ENCODE measurements at places on chromosomes 13 and 19. TPM values are rescaled to one million over a fixed set of nuclear protein-coding genes. Genes with fewer than 3 reads are reported as not detected.
A peak's percentile ranks its signal among the peaks of the same experiment; 100 is the strongest.

FFAR2 gene
- total RNA-seq = 0.27 TPM

- DNase-seq = no peak
These were observed 11.3 kb upstream of the CELF5 start for GRCh38 chr19:3213159-3213558.

DNA sequence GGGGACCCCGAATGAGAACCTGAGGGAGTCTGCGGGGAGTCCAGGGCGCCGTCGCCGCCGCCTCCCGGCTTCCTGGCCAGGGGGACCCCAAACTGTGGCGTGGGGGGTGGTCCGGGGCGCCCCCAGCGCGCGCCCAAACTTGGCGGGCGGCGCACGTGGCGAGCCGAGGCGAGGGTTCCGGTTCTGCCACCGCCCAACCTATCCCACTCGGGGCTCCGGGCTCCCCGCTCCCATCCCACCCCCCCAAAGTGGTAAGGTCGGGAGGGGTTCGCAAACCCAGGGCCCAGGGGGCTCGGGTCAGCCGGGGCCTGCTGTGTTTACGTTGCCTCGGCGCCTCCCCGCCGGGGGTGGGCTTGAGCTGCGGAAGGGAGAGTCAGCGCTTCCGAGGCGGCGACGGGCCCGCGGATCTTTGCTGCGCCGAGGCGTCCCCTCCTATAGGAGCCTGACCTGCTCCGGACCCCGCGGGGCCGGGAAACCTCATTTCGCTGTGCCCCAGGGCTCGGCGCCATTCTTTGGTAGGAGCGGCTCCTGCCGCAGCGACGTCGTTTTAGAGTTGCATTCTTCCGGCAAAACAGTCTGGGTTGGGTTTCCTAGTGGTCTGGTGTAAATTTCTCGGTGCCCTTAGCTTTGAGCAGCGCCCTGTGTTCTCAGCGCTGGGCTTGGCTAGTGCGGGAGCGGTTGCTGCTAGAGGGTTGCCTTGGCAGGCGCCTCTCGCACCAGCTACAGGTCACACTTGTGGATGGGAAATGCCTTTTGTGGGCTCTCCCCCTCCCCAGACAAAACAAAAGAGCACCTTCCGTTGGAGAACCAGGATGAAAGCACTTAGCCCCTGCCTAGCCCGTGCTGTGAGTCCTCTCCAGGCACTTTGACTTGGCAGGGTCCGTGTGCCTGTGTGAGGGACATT, 1.2 kb downstream of the DAZAP1 start:
- peak; percentile 59 for DNase-seq

GIPC3 gene
- 1.6 TPM for total RNA-seq

DNA sequence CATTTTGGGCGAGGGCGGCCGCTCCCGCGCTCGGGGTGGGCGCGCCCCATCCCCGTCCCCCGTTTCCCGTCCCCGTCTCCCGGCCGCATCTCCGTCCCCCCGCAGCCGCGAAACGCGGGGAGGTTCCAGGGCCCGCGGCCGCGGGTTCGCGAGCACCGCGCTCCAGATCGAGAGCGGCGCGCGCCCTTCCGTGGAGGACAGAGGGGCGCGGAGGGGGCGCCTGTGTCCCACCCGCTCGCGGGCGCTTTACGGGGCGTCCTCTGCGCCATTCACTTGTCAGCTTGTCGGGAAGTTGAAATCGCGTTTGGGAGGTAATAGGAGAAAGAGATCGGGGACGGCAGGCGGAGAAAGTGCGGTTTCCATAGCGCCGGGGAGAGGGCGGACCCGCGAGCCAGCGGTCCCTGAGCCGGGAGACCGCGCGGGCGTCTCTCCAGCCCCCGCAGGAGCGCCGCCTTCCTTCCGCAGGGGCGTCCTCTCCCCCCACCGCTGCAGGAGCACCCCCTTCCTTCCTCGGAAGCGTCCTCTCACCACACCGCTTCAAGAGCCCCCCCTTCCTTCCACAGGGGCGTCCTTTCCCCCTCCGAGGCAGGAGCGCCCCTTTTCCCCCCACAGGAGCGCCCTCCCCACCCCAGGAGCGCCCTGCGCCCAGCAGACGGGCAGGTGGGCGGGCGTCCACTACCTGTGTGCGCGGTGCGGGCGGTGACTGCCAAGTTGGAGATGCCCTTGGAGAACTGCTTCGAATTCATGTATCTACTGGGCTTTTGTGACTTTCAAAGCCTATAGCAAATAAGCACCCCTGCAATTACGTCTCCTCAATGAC, 962 bp upstream of the IRS2 start:
- DNase-seq = peak; percentile 40

GRCh38 chr19:7223429-7223828, 70.8 kb downstream of the INSR start:
- DNase-seq = no peak

DNA sequence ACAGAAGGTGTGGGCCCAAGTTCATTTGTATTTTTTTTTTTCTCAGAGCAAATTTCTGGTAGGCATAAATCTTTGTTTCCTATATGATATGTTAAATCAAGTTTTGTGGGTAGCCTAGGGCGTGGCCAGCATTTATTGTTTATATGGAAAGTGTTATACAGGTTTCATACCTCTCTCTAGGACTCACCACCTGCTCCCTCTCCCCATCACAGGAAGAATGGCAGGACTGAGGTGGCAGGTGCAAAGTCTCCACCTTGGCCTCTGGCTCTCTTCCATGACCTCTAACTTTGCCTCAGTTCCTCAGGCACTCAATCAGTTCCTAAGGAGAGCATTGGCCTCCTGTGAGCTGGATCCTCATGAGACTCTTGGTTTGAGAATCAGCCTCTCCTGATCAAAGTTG, 172.3 kb upstream of the TSC22D1 start:
- DNase-seq = no peak

- DNase-seq = peak; percentile 26
These were observed 47.4 kb downstream of the MTUS2 start for GRCh38 chr13:28867564-28867963.

DNA sequence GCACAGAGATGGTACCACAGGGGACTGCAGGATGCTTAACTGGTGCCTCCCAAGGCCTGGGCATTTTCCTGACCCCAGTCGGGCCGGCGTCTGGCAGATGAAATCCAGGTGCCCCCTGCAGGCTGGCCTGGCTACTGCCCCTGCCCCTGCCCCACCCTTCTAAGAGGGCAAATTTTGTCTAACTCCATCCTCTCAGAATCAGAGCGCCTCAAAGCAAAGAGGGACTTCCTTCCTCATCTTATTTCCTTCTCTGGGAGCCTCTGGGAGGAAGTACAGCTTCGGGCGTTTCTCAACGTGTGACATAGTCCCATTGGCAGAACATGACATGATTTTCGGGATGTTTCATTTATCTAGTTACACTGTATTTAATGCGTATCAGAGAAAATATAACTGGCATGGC, 2.7 kb downstream of the PRKACA start:
- peak; percentile 67 for DNase-seq

DNA sequence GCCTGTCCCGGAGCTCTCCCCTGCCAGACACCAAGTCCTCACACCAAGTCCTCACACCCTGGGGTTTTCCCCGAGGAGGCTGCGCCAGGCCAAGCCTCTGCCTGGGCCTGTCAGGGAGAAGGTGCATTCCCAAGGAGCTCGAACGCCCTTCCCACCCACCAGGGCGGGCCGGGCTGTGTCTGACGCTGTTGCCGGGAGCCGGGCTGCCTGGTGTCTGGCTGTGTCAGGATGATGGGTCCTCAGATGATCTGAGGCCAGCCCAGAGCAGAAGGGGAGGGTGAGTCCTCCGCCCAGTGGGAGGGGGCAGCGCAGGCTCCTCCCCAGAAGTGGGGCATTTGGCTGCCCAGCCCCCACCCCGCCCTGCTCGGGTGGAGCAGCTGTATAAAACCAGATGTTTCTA, 2.3 kb upstream of the HAS1 start:
- peak; percentile 50 for DNase-seq

DNA sequence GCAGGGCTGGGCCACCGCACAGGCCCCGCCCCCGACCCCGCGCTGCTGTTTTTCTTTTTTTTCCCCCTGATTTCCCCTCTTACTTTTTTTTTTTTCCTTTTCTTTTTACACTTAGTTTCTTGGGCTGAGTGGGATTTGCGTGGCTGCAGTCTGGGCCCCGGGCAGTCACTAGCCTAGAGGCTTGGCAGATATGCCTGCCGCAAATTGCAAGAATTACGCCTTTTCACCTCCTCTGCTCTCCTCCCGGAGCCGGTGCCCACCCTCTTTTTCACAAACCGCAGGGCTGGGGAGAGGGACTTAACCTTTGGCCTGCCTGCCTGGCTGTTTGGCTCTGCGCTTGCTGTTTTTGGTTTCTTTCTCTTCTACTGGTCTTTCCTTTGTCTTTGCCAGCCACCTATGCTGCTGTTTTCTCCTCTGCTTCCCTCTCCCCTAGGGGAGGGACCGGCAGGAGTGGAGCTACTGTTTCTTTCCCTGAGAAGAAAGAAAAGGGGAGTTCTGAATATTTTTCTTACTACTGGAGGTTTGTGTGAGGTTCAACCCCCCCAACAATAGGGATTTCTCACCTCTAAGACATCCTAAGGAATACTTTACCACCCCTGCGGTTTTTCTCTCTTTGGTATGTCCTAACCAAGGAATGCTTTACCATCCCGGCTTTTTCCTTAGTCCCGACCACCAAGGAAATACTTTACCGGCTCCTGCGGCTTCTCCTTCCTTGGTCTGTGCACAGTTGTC, 11.0 kb downstream of the ZNF552 start:
- DNase-seq = no peak

NLRP11 gene
- not detected for total RNA-seq

DNA sequence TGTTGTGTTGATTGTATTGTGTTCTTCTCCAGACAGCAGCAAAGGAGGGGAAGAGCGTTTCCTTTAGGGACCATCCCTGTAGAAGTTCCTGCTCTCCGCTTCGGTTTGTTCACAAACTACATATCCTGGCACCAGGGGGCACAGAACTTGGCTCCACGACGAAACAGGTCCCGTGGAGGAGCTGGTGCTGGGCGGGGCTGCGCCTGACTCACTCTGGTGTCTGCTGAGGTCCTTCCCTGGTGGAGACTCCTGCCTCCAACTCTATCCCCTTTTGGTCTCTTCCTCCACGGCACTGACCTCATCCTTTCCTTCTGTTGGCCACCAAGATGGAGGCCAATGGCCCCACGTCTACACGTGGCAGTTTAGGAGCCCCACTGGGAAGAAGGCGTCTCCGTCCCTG, 14.7 kb downstream of the TMPRSS9 start:
- DNase-seq = no peak

DNA sequence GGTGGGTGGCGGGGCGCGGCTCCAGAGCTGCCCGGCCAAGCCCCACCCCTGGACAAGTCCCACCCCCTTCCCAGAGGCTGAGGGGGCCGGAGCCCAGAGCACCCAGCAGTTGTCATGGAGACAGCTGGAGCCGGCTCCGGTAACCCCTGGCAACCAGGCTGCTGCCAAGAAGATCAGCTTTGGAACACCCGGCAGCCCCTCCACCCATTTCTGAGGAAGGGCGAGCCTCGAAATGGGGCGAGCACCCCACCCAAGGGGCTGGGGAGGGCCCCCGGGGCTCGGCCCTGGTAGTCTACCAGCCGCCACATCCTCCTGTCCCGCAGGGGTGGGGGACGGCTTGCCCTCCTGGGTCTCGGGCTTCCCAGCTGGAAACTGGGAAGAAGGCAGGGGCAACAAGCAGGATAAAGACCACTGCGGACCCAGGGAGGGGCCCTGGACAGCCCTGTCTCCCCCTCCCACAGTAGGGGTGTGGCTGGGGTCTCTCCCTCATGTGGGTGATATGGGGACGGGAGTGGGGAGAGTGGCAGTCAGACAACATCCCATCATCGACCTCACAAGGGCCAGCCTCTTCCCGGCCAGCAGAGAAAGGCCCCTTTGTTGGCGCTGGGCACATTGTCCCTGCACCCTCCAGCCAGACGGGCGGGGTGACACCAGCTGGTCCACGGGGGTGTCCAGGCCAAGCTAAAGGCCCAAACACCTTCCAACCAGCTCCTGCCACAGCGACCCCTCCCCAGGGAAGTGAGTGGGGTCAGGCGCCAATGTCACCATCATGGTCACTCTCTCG, 1.5 kb downstream of the CERS1 start:
- DNase-seq = no peak

- DNase-seq = no peak
These were observed 708.1 kb upstream of the ARGLU1 start for GRCh38 chr13:107275945-107276614.

DNA sequence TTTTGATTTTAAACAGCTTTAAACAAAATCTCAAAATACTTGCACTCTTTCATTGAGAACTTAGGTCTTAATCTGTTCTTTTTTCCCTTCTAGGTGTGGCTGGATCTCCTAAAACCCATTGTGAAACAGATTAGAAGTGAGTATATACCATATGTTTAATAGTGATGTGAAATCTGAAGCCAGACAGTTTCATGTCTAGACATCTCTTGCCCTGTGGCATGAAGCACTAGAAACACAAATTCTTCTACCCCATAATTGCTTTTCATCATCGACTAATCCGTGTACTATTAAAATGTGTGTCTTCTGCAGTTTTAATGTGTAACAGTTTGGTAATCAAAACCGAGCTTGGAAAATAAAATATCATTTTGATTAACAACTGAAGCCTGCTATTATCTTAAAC, 188.2 kb upstream of the RNF113B start:
- DNase-seq = no peak

DNA sequence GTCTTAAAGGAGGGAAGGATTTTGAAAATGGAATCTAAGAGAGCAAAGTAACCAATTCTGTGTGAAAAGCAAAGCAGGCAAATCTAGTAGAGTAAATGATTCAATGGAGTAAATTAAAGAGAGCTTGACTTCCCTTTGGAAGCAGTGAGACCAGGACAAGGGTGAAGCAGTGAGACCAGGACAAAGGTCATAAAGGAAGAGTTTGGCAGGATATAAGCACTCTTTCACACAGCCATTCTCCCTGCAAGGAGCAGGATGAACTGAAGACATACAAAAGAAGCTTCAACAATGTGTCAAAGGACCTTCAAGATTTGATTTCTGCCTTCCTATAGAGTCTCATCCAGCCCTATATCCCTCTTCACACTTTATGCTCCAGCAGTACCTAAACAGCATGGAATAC, 123.8 kb downstream of the ENOX1 start:
- DNase-seq = no peak

DNA sequence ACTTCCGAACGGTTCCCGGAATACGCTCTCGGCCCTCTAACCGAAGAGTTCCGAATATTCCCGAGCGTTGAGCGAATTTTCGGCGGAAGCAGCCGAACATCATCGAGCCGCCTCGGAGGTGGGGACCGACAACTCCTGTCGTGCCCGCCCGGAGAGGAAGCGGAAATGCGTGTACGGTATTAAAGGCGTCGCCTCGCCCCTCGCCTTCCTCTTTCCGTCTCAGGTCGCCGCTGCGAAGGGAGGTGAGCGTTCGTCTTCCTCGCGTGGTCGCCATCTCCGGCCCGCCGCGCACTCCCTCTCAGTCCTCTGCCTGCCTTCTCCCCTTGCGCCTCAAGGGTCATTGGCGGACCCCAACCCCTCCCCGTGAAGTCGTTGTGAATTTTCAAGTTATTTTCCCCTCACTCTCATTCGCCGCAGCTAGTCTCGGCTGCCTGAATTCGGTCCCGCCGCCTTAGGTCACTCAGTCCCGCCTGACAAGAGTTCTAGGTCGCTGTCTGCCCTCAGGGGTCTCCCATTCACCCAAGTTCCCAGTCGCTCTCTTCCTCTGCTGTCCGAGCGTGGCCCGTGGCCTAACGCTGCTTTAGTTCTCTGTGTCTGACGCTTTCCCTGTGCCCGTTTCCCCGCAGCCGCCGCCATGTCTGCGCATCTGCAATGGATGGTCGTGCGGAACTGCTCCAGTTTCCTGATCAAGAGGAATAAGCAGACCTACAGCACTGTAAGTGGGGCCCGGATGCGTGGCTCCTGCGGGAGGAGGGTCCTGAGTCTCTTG, at the start of gene RPL28:
Gene RPL28 (plus strand): TSS at position 209 of the 769 bp plus-strand sequence. CDS start 426 bp downstream, at position 635.
- peak; percentile 97 for DNase-seq
